ENCODE measurements at places on chromosomes 11 and 22.

DNA sequence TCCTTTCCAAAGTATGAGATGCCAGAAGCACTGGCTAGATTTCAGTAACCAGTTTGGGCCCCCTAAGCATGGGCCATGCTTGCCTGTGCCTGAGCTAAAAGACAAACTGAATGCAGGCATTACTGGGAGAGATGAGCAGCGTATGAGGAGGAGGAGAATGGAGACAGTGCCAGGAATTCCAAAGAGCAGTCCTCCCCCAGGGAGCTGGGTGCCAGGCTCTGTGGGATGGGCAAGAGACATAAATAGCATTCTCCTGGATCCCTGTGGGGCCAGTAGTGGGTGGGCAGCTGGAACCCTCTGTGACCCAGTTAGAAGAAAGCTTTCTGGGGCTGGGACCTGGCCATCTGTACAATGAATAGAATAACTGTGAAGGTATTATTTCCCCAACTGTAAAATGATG is 235.6 kb downstream of the KCNA4 start:
- no peak for DNase-seq

- DNase-seq: peak; percentile 51
These were observed 5.2 kb downstream of the SBF1 start for GRCh38 chr22:50469377-50470305.

- DNase-seq: no peak
These were observed 79.0 kb upstream of the HEPHL1 start for GRCh38 chr11:93942176-93942575.

GRCh38 chr11:33052231-33052630 is 12.9 kb downstream of the TCP11L1 start:
- DNase-seq: no peak

- DNase-seq: no peak
These were observed 2.9 kb downstream of the CLCF1 start for GRCh38 chr11:67370351-67371076.

- no peak for DNase-seq
These were observed 11.5 kb downstream of the TMPRSS13 start for GRCh38 chr11:117917591-117918151.

- no peak for DNase-seq
These were observed 1106.8 kb downstream of the BRD1 start for GRCh38 chr22:48720662-48721394.

DNA sequence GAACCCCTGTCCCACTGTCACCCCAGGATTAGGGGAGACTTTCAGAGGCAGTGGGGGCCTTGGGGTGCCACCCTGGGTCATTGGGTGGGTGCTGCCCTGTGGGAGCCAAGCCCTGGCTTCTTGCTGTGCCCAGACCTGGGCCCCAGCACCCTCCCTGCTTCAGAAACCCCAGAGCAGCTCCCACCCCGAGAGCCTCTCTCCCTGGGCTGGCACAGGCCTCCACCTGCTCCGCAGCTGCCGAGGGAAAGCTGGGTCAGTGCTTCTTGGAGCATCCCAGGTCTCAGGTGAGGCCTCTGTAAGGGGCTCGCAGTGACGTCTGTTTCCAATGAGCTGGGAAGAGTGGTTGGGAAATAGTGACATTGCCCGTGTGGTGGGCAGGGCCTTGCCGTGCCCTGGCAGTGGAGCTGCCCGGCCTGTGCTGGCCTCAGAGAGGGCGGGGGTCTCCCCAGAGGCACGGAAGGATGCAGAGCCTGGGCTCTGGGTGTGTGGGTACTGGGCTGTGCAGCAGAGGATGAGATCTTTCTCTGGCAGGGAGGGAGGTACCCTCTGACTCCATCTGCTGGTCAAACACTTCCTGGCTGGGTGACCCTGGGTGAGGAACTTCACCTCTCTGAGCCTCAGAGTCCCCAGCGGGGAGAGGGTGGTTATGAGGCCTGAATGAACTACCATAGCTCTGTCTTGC is 23.0 kb downstream of the C22orf23 start:
- DNase-seq: no peak

GRCh38 chr11:18844753-18845367 is 53.3 kb upstream of the PTPN5 start:
- peak; percentile 30 for DNase-seq

DNA sequence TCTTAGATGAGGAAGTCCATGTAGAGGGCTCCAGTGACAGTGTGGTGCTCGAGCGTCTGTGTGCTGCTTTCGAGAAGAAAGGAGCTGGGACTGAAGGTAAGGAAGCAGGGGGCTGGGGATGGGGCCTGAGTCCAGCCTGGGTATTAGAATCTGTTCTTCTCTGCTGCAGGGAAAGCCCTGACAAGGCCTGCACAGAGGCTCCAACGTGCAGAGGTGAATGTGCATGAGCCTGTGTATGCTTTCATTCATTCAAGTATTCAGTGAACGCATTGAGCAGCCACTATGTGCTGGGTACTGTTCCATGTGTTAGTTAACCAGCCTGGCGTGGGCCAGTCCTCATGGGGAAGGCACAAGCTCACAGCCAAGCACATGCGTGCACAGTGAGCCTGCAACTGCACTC is 93.4 kb downstream of the MYO18B start:
- no peak for DNase-seq

DNA sequence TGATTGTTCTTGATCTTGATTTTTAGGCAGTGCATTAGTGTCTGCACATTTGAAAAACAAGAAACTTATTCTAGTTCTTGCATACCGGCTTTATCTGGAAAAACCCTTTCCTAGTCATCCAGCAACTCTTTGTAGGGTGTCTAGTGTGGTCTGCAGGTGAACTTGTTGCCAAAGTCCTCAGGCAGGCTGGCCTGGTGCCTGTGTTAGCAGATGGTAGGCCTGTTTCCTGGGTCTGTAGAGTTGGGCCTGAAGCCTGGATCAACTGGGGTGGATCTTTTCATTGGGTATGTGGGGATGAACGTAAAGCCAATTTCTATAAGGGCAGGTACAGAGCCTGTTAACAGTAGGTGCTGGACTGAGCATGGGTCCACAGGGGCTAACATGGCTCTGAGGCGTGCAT is 5.6 kb upstream of the GLYATL1 start:
- DNase-seq: no peak

DNA sequence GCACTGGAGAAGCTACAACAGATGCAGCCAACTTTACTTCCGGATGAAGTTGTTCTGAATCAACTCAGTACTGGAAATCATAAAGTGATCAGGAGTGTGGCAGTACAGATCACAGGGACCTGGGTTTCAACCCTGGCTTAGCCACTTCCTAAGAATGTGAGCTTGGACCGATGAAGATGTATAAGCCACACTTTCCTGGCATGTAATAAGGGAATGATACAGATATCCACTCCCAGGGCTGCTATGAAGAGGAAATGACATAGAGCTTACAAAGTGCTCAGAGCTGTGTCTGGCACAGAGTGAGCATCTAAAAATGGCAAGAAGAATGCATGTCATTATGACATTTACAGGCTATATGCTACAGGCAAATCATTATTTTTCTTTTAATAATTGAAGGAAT is 378.7 kb downstream of the NTM start:
- DNase-seq: no peak

GRCh38 chr11:18312012-18312411 is 9.9 kb downstream of the HPS5 start:
- DNase-seq: no peak

- DNase-seq: no peak
These were observed 2.8 kb upstream of the FADD start for GRCh38 chr11:70200212-70200844.

GRCh38 chr11:17510507-17511206 is 33.6 kb downstream of the USH1C start:
- DNase-seq: no peak

GRCh38 chr11:368414-369335 is 624 bp upstream of the B4GALNT4 start:
- DNase-seq: peak; percentile 39

- DNase-seq: no peak
These were observed 6.8 kb downstream of the OMP start for GRCh38 chr11:77109236-77110019.

GRCh38 chr11:31499576-31500178 is 9.7 kb downstream of the IMMP1L start:
- no peak for DNase-seq

- DNase-seq: no peak
These were observed 27.5 kb upstream of the CRYBB3 start for GRCh38 chr22:25172153-25172552.

Measured in HTR-8/SVneo (cell line).